ENCODE measurements at places on chromosomes 2 and 18. TPM values are rescaled to one million over a fixed set of nuclear protein-coding genes. Genes with fewer than 3 reads are reported as not detected.

DNA sequence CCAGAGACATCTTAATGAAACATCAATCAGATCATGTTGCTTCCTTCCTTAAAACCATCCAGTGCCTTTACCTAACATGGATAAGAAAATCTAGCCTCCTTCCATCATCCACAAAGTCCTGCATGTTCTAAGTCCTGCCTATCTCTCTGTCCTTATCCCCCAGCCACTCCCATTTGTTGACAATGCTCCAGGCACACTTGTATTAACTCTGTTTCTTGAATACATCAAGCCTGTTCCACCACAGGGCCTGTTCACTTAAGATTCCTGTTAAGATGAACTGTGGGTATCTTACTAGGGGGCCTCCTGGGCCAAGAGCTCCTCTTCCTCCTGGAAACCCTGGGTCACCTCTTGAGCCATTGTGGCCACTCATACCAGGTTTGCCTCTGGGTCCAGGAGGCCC lies 45.7 kb downstream of the COL4A4 start:
- DNase-seq: no peak

DNA sequence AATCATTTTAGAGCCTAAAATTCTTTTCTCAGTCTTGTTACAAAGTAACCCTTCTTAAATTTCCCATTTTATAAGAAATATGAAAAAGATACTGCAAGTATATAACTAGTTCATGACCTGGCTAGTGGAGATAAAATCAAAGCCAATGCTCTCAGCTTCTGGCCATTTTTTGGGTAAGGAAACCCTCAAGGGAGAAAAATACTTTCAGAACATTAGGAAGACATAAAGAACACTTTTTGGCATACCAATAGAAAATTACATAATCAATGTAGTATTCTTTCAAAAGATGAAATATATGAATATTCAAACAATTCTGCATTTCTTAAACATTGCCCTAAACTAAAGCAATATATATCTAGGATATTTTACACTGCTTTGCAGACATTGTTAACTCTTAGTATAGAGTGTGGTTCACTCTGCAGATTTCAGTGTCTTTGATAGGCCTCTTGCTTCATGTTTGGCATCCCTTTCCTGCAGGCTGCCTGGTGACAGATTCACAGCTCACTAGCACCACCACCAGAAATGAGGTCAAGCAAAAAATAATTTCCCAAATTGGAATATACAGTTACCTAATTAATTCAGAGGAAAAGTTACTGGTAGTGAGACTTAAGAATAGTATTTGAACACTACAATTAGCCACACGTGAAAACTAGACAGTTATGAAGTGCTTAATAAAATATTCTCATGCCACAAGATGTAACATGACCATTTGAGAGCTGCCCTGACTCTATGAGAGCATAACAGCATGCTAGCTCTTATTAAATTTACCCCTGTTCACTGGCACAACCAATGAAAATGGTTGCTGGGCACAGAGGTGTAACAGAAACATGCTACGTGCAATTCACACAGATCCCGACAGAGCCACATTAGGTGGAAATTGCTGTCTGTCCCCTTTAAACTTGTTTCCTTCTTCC lies 36.0 kb downstream of the PAIP2B start:
- no peak for DNase-seq

GRCh38 chr2:156329031-156329926 lies 3.2 kb downstream of the NR4A2 start:
- DNase-seq: no peak

DNA sequence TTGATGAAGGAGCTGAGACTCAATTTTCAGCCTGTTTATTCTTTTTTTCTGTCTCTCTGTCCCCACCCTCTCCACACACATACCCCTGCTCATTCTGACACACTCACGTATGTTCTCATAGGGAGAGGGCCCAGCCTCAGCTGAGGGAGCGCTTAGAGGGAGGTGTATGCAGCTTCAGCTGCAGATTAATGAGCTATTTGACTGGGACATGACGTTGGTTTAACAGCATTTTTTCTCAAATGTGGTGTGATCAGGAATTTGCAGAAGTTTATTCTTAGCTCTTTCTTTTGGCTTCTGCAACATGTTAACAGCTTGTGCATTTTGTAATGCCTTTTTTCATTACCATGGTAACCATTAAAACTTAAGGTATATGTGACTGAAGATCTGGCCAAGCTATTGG lies 1547.1 kb upstream of the PIK3C3 start:
- no peak for DNase-seq

DNA sequence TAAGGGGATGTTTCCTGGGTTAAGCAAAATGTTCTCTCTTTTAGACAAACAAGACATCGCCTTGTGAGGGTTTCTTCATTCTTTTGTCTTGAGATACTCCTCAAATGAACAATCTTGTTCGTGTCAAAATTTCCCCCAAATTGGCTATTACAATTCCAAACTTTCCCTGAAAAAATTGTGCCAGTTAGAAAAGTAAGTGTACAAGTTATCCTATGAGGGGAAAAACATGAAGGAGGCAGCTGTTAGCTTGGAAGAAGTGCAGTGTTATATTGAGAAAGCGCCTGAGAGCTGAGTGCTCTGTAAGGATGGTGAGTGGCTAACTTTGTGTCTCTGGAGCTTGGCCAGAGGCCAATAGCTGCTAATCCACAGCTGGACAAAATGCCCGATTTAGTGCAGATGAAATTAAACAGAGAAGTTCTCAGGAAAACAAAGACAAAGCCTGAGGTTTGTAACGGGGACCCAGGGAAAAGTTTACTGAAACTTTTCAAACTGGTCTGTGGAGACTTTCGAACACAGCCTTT lies 14.1 kb upstream of the PLEKHH2 start:
- DNase-seq: no peak

DNA sequence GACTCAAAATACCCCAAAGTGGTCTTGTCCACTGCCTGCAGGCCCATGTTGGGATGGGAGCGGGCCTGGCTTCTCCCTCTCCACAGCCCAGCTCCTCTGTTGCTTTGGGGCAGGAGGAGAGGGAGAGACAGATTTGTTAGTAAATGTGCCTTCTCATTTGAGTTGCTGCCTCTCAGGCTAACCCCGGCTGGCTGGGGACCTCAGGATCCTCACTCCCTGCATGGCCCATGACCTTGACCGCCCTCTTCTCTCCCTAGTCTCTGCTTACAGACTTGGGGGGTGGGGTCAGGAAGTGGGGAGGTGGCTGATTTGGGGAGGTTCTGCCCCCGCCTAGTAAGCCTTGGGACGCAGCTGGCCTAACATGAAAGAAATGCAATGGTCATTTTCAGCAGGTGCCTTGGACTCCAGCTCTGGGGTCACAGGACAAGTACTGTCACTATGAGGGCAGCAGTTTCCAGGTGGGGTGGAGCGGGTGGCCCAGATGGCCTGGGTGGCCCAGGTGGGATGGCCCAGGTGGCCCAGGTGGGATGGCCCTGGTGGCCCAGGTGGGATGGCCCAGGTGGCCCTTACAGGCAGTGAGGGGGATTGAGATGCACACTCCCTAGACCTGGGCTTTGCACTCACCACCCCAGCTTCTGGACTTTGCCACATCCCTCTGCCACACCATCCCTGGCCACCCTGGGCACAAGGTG lies 24.1 kb downstream of the HJURP start:
- no peak for DNase-seq

- DNase-seq: no peak
Observed at GRCh38 chr2:124039762-124040291, 14.7 kb downstream of the CNTNAP5 start.

DNA sequence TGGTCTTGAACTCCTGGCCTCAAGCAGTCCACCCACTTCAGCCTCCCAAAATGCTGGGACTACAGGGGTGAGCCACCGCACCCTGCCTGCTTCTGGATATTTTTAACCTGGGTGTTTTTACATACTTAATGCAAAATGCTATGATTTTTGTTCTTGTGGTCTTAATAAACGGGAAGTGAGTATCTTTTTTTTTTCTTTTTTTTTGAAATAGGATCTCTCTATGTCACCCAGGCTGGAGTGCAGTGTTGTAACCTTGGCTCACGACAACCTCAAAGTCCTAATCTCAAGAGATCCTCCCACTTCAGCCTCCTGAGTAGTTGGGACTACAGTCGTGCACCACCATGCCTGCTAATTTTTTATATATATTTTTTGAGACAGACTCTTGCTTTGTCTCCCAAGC lies 19.2 kb upstream of the ASXL2 start:
- DNase-seq: no peak

GRCh38 chr2:238277695-238278094 lies 10.7 kb downstream of the PER2 start:
- no peak for DNase-seq

- DNase-seq: no peak
Observed at GRCh38 chr2:171279983-171280790, 119.5 kb upstream of the TLK1 start.

GRCh38 chr2:105795575-105795934 lies 50.8 kb downstream of the NCK2 start:
- DNase-seq: no peak

- no peak for DNase-seq
Observed at GRCh38 chr18:50842846-50843245, 23.0 kb upstream of the MRO start.

DNA sequence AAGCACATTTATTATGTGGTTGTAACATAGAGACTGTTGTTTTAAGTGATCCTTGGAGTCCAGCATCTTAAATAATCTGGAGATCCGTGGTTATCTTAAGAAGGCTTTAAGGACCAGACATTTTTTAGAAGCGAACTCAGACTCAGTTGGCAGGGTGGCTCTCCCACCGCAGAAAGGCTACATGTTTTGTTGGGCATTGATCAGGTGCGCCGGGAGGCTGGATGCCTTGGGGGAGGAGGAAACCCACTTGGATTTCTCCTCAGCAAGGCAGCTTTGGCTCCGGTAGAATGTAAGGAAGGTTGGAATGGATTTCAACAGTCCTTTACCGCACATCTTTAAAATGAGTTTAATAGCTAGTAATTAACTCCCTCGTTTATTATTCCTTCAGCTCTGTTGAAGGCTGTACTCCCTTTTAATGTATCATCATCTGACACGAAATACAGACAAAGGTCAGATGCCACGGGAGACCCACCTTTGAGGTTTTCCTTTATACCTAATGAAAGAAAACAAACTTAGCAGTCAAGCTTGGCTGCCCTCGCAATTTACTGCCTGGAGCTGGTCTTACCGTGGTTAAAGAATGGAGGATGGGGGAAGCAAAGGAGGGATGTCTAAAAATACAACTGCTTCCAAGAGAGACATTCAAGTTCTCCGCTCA lies 1.2 kb downstream of the TMEM200C start:
- no peak for DNase-seq

- no peak for DNase-seq
Observed at GRCh38 chr2:37005118-37005868, 39.0 kb upstream of the STRN start.

Gene SKOR2
- not detected for total RNA-seq

Gene EGR4
- not detected for total RNA-seq

Gene CCDC74A
- total RNA-seq: 1.1 TPM

Gene MROH2A
- not detected for total RNA-seq

Gene VWC2L
- 0.08 TPM for total RNA-seq

Gene GAD1
- 0.46 TPM for total RNA-seq

Gene ABHD1
- total RNA-seq: 1.1 TPM

Gene PTPN2
- total RNA-seq: 14.5 TPM

All from cardiac septum (tissue), 1 donor.